GM23338 (cell line): ENCODE measurements at places on chromosomes 1 and 21. TPM values are rescaled to one million over a fixed set of nuclear protein-coding genes. Genes with fewer than 3 reads are reported as not detected.

DNA sequence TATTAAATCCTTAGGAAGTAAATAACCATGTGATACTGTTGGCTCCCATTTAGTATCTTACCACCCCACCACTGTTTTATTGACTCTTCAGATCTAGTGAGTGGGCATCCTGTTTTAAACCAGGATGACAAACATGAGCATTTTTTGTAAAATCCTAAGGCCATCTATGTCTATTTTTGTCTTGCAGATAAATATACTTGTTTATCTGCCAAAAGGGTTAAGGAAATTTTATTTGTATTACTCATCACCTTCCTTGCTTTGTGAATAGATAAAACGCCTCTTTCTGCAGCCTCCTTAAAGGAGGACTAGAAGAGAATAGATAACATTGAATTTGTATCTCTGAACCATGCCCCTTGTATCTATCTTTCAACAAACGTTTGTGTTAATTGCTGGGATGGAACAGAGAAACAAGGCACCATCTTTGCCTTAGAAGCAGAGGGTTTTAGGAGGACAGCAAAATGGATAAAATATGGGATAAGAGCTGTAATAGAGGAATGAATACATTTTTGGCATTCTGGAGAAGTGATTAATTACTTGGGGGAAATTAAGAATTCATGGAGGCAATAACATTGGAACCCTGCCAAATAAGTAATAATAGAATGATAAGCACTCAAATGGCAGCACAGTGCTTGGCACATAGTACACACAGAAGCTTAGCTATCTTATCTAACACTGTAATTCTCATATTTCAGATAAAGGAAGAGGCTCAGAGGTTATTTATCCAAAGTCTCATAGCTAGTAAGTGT, 14.7 kb downstream of the YTHDF2 start:
- no peaks in the 10 kb centered on the region for H3K27me3 ChIP-seq
- H3K4me3 ChIP-seq = no peak overlapping the region
- H3K27ac ChIP-seq = 0 out of 2 replicates have a peak overlapping the region, but pooled peaks have one; percentile 13
- DNase-seq = no peak
- peaks cover 59% of the 10 kb centered on the region for H3K4me1 ChIP-seq

- H3K4me1 ChIP-seq = 0 out of 2 replicates have a peak, but pooled peaks cover 4% of the 10 kb centered on the region
- no peaks in the 10 kb centered on the region for H3K36me3 ChIP-seq
- no peak overlapping the region for H3K4me3 ChIP-seq
- DNase-seq = no peak
Observed at GRCh38 chr21:28308516-28308915, 684.2 kb downstream of the LTN1 start.

DNA sequence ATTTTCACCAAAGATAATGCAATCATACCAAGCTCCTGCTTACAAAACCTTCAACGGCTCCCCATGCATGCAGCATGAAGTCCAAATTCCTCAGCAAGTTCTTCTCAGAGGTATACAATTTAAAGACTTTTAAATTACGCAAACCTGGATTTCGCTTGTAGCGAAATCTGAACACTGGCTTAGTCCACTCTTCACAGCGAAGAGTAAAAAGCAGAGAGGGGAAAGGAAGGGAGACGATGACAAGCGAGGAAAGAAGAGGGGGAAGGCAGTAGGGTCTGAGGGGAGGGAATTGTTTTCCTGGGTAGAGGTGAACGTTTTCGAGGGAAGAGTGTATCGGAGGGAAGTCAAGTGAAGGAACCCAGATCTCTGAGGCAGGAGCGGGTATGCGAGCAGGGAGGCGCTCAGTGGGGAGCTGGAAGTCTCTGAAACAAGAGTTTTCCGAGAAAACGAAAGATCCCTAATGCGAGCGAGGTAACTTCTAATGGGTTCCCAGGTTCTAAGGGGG, 790 bp downstream of the TESK2 start:
- H3K27me3 ChIP-seq = peaks cover 8% of the 10 kb centered on the region; the same call in 1 of the 2 replicates
- peak overlapping the region; percentile 91 for H3K4me3 ChIP-seq
- peak; percentile 24 for DNase-seq
- no peaks in the 10 kb centered on the region for H3K36me3 ChIP-seq
- peaks cover 7% of the 10 kb centered on the region; the same call in 1 of the 2 replicates for H3K4me1 ChIP-seq
- H3K27ac ChIP-seq = peak overlapping the region; percentile 28; the same call in 1 of the 2 replicates

DNA sequence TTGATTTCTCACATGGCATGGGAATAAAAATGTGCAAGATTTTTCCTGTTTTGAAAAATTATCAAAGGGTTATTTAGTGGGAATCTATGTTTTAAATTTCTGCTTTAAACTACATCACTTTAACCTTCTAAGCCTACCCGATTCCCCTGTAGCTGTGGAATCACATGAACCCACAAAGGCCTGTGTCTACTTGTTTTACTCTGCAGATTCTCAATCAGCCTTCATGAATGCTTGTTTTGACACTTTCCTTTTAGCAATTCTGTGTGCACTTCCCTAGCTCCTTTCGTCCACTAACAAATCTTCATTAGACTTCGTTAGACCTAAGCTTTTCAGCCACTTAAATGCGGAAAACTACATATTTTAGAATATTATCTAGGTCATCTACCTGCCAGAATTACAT, 56.0 kb upstream of the C1orf21 start:
- no peaks in the 10 kb centered on the region for H3K27me3 ChIP-seq
- H3K4me3 ChIP-seq = no peak overlapping the region
- H3K4me1 ChIP-seq = no peaks in the 10 kb centered on the region
- DNase-seq = no peak

DNA sequence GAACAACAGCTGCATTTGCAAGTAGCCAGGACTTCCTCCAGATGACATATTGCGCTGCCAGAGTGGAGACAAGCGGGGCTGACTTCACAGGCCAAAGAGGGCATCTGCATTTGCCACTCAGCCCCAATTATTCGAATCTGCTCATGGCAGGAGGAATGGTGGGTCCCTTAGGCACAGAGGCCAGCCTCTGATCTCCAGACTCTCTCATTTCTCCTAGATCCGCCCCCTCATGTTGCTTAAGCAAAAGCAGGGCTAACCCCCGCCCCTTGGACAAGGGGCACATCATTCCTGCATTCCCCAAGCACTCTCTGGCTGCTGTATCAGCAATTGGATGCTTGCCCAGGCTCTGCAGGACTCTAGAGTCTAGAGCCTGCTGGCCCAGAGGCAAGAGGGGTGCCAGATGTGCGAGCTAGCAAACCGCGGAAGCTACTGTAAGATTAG, 262.4 kb downstream of the ST6GALNAC3 start:
- H3K36me3 ChIP-seq = no peaks in the 10 kb centered on the region
- H3K4me1 ChIP-seq = peaks cover 5% of the 10 kb centered on the region; the same call in 1 of the 2 replicates
- H3K27me3 ChIP-seq = no peaks in the 10 kb centered on the region
- H3K4me3 ChIP-seq = no peak overlapping the region
- DNase-seq = peak; percentile 39

DNA sequence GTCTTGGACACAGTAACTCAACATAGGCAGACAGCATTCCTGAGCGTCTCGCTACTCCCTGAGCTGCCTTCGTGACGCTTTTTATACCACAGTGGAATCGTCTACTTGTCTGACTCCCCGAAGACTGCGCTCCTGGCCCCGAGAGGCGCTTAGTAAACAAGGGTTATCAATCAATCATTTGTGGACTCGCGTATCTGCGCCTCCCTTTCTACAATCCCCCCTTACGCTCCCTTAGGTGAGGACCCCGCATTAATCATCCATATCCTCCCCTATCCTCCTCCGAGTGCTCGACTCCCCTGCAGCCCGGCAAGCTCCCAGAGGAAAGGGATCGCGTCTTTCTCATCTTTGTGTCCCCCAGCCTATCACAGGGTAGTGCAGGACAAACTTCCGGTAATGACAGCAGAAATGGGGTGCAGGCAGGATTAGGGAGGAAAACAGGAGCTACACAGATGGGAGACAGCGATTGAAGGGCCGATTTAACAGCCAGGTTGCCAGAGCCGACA, 522 bp downstream of the TMEM59 start:
- no peaks in the 10 kb centered on the region for H3K27me3 ChIP-seq
- no peaks in the 10 kb centered on the region for H3K36me3 ChIP-seq

GRCh38 chr1:91872559-91873081, 13.3 kb downstream of the TGFBR3 start:
- DNase-seq = no peak
- no peaks in the 10 kb centered on the region for H3K27me3 ChIP-seq
- H3K4me1 ChIP-seq = no peaks in the 10 kb centered on the region
- no peak overlapping the region for H3K27ac ChIP-seq
- no peak overlapping the region for H3K4me3 ChIP-seq

- no peaks in the 10 kb centered on the region for H3K4me1 ChIP-seq
- no peak overlapping the region for H3K4me3 ChIP-seq
- DNase-seq = no peak
- H3K27ac ChIP-seq = no peak overlapping the region
- H3K36me3 ChIP-seq = no peaks in the 10 kb centered on the region
- H3K27me3 ChIP-seq = no peaks in the 10 kb centered on the region
Observed at GRCh38 chr1:176522310-176522845, 59.4 kb downstream of the PAPPA2 start.

- H3K27me3 ChIP-seq = no peaks in the 10 kb centered on the region
- DNase-seq = no peak
- H3K27ac ChIP-seq = no peak overlapping the region
- peaks cover 21% of the 10 kb centered on the region for H3K36me3 ChIP-seq
Observed at GRCh38 chr1:214670098-214670497, 67.1 kb downstream of the CENPF start.

DNA sequence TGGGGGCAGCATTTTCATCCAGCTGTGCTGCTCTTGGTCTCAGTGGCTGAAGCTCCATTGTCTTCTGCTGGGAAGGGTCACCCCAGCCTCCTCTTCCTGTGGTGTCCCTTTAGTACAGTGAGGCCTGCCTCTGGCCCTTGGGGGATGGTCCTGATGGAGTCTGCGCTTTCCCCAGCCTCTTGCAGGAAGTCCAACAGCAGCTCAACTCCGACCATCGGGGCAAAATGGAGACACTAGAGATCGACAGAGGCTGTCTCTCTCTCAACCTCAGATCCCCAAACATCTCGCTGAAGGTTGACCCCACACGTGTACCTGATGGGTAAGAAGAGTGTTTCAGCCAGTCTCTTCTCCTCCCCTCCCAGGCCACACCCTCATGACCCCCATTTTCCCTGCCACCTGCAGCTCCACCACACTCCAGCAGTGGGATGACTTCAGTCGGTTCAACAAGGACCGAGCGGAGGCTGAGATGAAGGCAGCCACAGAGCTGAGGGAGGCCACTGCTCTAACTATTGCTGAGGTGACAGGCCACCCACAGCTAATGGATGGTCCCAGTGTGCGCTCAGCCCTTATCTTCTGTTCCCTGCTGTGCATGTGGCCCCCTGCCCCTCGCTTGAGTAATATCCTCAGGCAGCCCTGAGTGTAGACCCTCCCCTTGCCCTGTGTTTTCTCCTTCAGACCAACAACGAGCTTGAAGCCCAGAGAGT, 2.0 kb upstream of the ADPRS start:
- H3K27me3 ChIP-seq = peaks cover 9% of the 10 kb centered on the region; the same call in 1 of the 2 replicates
- DNase-seq = no peak
- H3K4me3 ChIP-seq = no peak overlapping the region
- H3K36me3 ChIP-seq = no peaks in the 10 kb centered on the region

- H3K4me1 ChIP-seq = peaks cover 21% of the 10 kb centered on the region
- DNase-seq = peak; percentile 61
- H3K36me3 ChIP-seq = no peaks in the 10 kb centered on the region
Observed at GRCh38 chr1:2255420-2256369, 27.6 kb downstream of the SKI start.

DNA sequence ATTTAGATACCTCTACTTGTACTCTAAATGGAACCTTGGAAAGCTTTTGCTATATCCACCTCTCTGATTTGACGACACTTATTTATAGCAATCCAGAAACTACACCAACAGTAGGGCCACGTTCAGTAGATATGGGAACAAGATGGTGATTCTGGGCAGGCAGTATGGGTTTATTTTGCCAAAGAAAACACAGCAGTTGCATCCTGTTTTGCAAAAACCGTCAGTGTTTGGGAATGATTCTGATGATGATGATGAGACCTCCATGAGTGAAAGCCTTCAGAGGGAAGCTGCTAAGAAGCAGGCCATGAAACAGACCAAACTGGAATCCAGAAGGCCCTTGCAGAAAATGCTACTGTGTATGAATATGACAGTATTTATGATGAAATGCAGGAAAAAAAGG, 41.5 kb upstream of the NEXN start:
- no peaks in the 10 kb centered on the region for H3K36me3 ChIP-seq
- no peak overlapping the region for H3K4me3 ChIP-seq
- no peaks in the 10 kb centered on the region for H3K27me3 ChIP-seq

DNA sequence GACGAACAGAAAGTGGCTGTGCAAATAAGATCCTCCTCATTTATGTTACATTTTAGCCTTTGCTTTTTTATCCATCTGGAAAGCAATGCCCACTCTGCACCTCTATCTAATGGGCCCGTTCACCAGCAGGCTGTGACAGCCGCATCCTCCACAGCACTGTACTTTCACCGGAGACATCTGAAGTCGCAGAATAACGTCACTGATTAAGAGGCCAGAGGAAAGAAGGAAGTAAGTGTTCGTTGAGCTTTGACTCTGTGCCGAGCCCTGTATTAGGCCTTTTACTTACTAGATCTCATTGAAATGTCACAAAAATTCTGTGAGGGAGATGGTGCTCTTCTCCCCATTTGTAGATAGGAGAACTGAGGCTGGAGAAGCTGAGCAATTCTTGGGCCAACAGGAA, 62.3 kb downstream of the KAZN start:
- peaks cover 21% of the 10 kb centered on the region for H3K4me1 ChIP-seq
- no peak overlapping the region for H3K4me3 ChIP-seq
- no peak for DNase-seq
- H3K27me3 ChIP-seq = no peaks in the 10 kb centered on the region
- H3K27ac ChIP-seq = 0 out of 2 replicates have a peak overlapping the region, but pooled peaks have one; percentile 26
- H3K36me3 ChIP-seq = no peaks in the 10 kb centered on the region

- H3K4me1 ChIP-seq = peaks cover 19% of the 10 kb centered on the region
- DNase-seq = no peak
- H3K27me3 ChIP-seq = no peaks in the 10 kb centered on the region
- no peak overlapping the region for H3K27ac ChIP-seq
- H3K4me3 ChIP-seq = no peak overlapping the region
Observed at GRCh38 chr1:61639608-61640336, 85.2 kb downstream of the TM2D1 start.

The OR6K3 gene
- total RNA-seq = not detected in 2 replicates

The LCE2A gene
- not detected in 2 replicates for total RNA-seq

The TMPRSS15 gene
- not detected in 2 replicates for total RNA-seq

The IVNS1ABP gene
- 162 TPM in 2 replicates for total RNA-seq

The CLCA4 gene
- total RNA-seq = not detected in 2 replicates

The GPR61 gene
- 0.58 TPM in 1 of 2 replicates, not detected in the other for total RNA-seq

The MPC2 gene
- 21.6 and 37.2 TPM in 2 replicates for total RNA-seq

The ATAD3C gene
- 0.45 and 1.2 TPM in 2 replicates for total RNA-seq

The NR1I3 gene
- total RNA-seq = not detected in 2 replicates

The OR2L5 gene
- not detected in 2 replicates for total RNA-seq

The KHDC4 gene
- total RNA-seq = 56.0 and 57.7 TPM in 2 replicates

The GREM2 gene
- 0.12 and 0.21 TPM in 2 replicates for total RNA-seq

The CD53 gene
- 0.28 and 0.93 TPM in 2 replicates for total RNA-seq
